ENCODE measurements at places on chromosomes 11 and 22.

- DNase-seq, result no peak
Measured at GRCh38 chr11:20715464-20715863, 46.1 kb downstream of the NELL1 start.

GRCh38 chr11:75598264-75598663, 36.2 kb downstream of the SERPINH1 start:
- DNase-seq, result no peak

GRCh38 chr11:1528710-1529109, 42.1 kb upstream of the MOB2 start:
- no peak for DNase-seq

DNA sequence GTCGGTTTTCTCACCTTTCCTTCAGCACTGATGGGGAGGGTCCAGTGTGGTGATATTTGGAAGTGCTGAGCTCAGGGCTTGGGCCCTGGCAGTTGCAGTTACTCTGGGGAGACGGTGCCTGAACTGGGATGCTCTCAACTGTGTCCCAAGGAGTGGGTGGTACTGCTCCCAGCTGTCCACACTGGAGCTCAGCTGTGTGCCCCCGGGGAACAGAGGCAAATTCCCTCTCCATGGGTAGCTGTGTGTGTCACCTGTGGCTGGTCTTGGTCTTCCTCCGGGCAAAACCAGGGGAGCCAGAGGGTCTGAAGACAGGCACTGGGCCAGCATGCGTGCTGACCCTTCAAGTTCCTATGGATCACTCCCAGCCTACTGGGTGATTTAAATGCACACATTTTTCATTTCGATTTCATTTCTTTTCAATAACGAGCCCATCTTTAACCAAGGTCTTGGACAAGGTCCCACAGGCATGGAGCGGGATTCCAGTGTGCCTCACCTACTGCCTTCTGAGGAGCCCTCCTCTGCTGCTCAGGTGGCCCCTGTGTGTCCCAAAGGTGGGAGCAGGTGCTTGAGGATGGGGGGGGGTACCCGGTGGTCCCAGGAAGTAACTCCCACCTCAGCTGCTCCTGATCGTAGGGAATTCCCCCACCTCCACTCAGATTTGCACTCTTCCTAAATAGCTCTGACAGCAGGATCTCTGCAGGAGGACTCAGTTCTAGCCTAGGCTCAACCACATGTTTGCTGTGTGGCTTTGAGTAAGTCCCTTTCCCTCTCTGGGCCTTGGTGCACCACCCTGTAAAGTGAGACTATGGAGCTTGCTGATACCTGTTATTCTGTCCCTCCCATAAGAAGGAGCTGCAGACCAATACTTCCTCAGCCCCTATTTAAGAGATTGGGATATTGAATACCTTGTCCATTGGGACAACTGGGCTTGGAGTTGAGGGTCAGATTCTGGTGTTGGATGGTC, 16.8 kb downstream of the PRDM11 start:
- DNase-seq, result no peak
